Stimulated activated CD8-positive, alpha-beta memory T cell treated with anti-CD3 and anti-CD28 coated beads, Interleukin-4, amount 100 ng/mL, for 48 hours (primary cell): ENCODE measurements at places on chromosomes 11 and 22.

DNA sequence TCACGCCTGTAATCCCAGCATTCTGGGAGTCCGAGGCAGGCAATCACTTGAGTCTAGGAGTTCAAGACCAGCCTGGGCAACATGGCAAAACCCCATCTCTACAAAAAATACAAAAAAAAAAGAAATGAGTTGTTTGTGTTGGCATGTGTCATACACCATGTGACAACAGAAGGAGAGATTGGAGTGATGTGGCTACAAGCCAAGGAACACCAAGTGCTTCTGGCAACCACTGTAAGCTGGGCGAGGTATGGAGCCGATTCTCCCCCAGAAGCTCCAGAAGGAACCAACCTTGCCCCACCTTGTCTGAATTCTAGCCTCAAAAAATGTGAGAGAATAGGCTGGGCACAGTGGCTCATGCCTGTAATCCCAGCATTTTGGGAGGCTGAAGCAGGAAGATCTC lies 39.1 kb upstream of the SLC35C1 start:
- no peak for DNase-seq

GRCh38 chr11:116511684-116512083 lies 261.1 kb downstream of the BUD13 start:
- no peak for DNase-seq

GRCh38 chr11:129950101-129951091 lies 52.2 kb downstream of the PRDM10 start:
- DNase-seq: no peak

DNA sequence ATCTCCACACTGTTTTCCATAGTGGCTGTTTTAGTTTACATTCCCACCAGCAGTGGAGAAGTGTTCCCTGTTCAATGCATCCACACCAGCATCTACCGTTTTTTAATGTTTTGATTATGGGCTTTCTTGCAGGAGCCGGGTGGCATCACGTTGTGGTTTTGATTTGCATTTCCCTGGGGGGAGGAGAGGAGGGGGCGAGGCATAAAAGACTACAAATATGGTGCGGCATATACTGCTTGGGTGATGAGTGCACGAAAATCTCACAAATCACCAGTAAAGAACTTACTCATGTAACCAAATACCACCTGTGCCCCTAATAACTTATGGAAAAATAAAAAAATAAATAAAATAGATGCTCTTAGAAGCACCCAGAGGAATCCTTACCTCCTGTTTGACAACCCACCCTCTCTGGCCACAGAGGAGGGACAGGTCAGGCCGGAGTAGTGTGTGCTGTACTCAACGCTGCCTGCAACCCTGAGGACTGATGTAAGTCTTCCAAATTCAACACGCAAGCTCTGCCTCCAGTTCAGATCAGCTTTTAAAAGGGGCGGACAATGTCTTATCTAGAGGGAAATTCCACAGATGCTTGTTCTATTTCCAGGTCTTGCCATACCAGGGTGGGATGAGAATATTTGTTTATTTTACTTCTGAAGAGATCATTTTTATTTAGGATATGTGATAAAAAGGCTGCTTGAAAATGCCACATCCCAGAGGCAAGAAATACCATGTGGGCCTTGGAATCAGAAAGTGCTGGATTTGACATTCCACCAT lies 329.6 kb upstream of the B3GAT1 start:
- no peak for DNase-seq

DNA sequence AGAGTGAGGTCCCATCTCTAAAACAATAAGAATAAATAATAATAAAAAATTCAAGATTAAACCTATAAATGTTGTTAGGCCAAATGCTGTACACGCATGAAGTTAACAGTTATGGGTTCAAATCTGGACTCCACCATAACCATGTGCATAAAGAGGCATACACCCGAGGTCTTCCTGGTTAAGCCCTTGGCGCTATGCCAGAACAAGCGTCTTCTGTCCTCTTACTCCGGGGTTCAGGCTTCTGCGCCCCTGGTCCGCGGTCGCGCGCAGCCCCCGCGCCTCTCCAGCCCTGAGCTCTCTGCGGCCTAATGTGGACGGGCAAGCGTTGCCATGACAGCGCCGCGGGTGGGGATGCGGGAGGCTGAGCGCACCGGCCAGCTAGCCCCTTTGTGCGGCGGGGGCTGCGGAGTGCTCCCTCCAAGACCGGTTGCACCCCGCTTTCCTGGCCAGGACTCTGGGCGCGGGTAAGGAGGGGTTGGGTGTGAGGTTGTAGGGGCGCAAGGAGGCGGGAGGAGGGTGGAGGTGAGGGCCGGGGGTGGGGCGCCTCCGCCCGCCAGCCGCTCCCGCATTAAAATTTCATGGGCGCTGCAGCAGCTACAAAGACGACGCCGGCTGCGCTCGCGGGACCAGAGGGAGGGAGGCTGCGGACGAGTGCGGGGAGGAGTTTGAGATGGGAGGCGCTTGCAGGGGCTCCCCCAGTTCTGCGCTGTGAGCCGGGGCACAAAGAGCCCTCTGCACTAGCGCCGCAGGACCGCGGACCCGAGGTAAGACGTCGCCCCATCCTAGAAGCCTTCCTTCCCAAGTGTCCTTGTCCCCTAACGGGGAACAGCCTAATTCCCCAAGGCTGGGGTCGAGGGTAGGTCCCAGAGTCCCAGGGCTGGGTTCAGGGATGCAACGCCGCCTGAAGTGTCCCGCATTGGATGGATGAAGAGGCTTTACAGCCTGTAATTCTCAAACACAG lies at the start of gene MIAT:
Gene MIAT, plus strand, starts transcription at position 698 of the 961 bp plus-strand sequence.
- DNase-seq: peak; percentile 79

GRCh38 chr11:132099692-132100091 lies 729.3 kb downstream of the NTM start:
- DNase-seq: no peak

DNA sequence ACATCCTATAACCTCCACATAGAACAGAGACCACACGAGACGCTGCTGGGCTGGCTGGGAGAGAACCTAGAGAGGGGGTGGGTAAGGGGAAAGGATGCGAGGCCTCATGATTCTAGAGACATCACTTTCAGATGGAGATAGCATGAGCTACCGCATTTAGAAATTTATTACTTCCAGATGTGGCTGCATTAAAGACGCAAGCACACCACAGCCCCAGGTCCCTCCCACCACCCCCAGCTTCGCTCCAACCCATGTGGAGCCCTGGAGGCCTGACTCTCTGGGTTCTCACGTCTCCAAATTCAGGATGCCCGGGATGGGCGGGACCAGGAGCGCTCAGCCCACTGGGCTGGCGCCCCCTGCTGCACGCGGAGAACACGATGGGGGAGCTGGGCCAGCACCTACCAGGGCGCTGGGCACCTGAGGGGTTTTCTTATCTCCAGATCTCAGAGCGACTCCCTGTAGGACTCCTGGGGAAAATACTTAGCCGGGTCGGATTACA lies 13.6 kb downstream of the MRPL21 start:
- DNase-seq: no peak

- DNase-seq: no peak
These were observed 23.7 kb upstream of the MS4A6A start for GRCh38 chr11:60206616-60207015.

- no peak for DNase-seq
These were observed 68.9 kb upstream of the NUP50 start for GRCh38 chr22:45094825-45095224.

DNA sequence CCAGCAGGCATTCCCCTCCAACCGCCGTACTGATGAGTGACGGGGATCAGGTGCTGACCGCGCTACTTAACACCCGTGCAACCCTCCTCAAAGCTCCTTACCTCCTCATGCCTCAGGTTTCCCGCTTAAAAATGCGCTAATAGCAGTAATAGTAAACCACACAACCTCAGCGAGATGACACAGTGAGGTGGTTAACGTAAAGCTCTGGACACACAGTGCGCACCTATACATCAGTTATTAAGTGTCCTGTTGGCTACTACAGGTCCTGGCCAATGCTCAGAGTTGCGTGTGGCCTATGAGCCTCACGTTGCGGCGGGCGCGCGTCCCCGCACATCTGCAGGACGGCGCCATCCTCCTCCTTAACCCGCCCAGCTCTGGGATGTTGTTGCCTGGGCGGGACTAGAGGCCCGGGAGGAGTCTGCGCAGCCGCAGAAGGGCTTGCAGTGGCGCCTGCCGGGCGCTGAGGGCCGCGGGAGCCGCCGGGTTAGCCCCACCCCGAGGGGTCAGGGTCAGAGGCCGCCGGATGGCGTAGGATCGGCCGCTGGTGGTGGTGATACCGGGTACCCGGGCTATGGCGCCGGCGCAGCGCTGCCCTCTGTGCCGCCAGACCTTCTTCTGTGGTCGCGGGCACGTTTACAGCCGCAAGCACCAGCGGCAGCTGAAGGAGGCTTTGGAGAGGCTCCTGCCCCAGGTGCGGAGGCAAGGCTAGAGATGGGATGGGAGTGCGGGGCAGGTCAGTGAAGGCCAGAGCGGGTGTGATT lies at the start of gene CENATAC:
Gene CENATAC, plus strand, starts transcription at position 512 of the 761 bp plus-strand sequence. Its CDS starts 60 bp downstream, at position 572.
- DNase-seq: peak; percentile 97

- DNase-seq: no peak
These were observed 3.1 kb downstream of the DYNC2H1 start for GRCh38 chr11:103112364-103112763.

DNA sequence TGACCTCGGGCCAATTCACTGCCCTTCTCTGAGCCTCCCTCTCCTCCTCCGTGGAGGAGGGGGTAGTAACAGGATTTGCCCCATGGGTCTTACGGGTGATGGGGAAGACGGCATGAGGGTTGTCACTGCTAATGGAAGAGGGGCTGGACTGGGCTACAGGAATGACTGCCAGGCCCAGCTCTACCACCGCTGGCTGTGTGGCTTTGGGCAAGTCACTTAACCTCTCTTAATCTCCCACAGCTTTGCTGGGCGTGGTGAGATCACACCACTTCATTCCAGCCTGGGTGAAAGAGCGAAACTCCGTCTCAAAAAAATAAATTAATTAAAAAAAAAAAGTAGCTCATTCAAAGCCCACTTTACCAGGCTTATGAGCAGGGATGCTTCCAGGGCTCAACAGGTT lies 2.8 kb downstream of the SYT12 start:
- no peak for DNase-seq

GRCh38 chr11:60786811-60787567 lies 1.9 kb downstream of the MS4A10 start:
- DNase-seq: no peak

GRCh38 chr22:36218648-36219193 lies 17.1 kb upstream of the APOL4 start:
- no peak for DNase-seq

- DNase-seq: peak; percentile 48
These were observed 106.8 kb downstream of the RBFOX2 start for GRCh38 chr22:35921777-35922176.

DNA sequence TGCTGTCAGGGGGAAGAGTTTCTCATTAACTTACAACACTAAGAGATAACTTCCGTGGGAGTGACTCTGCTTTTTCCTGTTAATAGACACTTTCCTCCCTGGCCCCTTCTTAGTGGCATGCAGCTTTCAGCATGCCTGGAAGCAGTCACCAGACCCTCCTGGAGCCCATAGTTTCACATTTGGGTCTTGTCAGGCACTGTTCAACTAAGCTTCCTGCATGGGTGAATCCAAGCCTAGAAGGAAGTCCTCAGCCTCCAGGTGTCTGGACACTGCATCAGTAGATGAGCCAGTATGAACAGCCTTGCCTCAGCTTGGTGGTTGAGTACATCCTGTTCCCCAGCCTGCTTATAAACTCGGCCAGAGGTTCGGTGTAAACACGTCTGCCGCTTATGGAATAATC lies 68.1 kb downstream of the PPP6R3 start:
- no peak for DNase-seq

DNA sequence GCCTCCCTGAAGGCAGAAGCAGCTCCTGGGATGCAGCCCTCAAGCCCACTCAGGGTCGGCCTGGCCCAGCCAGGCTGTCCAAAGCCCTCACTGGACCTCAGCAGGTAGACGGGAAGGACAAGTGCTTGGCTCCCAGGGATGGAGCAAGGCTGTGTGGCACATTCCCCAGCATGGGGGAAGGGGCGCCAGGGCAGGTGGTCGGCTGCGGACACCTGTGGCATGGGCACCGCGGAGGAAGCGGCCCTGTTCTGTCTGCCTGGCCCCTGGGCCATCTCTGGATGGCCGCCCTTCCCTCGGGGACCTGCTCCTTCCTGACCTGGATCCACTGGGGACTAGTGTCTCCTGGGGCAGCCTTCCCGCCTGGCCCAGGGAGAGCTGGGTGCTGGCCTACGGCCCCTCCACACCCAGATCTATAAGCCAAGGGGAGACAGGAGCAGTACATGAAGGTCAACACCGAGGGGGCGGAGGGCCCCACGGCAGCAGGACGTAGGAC lies 26.0 kb downstream of the CHID1 start:
- no peak for DNase-seq

- DNase-seq: no peak
These were observed 13.3 kb downstream of the PARVA start for GRCh38 chr11:12390687-12391110.
